ENCODE measurements at places on chromosomes 7 and 10. TPM values are rescaled to one million over a fixed set of nuclear protein-coding genes. Genes with fewer than 3 reads are reported as not detected.

DNA sequence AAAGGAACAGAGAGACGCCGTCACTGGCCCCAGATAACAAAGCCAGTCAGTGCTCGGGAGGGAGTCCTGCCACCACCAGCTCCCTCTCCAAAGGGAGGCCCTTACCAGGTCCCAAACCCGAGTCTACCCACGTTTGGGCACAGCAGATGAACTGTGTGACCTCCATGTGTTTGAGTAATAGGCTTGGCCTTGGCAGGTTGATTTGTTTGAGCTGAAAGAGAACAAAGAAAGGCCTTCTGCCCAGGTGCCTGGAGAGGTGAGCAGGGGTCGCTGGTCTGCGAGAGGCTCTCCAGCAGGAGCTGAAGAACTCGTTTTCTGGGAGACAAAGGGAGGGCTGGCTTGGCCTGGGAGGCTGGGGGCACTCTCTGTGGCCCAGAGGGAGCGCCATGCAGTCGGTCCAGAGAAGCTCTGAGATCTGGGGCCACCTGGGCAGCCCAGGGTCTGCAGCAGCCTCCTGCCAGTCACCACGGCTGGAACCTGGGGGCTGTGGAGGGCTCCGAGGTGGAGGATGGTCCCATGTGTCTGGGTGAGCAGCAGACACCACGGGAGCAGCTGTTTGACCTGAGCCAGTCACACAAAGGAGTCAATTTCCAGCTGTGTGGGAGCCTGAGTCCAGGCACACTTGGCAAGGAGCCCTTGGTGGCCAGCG is 99.7 kb downstream of the PAXIP1 start:
- no peak for DNase-seq

GRCh38 chr10:24449321-24449740 is 240.4 kb downstream of the KIAA1217 start:
- no peak for DNase-seq

- DNase-seq = no peak
These were observed 128.2 kb downstream of the TAX1BP1 start for GRCh38 chr7:27868131-27868550.

- DNase-seq = no peak
These were observed 102.7 kb downstream of the EVX1 start for GRCh38 chr7:27345164-27345887.

- peak; percentile 95 for DNase-seq
These were observed 1.8 kb downstream of the C10orf95 start for GRCh38 chr10:102449321-102450123.

- no peak for DNase-seq
These were observed 60.4 kb downstream of the PTN start for GRCh38 chr7:137283153-137283552.

DNA sequence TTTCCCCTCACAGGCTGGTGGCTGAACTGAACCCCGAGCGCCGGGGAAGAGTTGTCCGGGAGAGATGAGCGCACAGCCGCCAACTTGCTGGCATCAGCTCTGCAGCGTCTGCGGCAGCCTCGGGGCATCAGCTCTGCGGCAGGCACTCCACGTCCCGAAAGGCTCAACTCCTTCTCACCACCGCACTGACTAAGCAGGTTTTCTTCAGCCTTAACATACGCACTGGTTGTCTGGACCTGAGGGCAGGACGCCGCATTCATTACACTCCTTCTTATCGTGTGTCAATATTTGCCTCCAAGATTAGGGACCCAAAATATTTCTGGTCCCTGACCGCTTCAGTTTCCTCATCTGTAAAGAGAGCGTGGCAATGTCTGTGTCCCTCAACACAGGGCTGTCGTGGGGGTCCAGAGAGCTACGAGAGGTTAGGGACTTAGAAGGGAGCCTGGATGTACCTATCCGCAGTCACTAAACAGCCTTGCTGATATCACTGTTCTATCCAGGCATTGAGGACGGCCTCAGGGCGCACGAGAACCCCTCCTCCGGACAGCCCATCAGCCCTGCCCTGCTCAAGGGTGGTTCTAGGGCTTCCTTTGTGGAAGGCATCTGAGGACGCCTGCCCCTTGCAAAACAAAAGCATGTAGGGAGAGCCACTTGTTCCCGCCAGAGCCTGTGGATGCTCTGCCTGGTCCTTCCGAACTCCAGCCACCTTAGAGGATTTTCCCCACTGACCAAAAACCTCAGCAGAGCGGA is 42.8 kb upstream of the FIGNL1 start:
- DNase-seq = no peak

- no peak for DNase-seq
These were observed 22.7 kb downstream of the TACR2 start for GRCh38 chr10:69394020-69394419.

DNA sequence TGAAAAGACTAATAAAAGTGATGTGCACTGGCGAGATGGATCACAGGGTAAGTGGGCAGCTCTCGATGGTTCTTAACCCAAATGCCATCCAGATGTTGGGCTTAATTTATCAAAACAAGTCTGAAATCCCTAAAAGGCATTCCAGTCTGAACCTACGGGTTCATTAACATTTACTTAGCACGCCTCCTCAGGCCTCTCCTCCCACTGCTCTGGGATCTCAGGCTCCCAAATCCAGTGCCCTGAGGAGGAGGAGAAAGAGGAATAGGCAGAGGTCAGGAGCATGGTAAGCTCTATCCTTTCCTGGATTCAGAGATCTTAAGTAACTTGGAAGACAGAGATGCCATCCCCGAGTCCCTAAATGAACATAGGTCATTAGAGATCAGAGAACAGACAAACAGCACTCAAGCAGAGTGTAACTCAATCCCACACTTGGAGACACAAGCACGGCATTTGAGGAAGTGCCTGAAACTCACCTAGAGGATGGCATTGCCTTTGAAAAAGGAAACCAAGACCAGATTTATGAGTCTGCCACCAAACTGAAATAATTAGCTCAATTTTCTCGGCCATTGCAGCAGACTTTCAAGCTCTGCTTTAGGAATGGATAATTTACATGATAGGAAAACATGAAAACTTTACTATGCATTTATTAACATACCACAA is 140.9 kb downstream of the CXCL12 start:
- no peak for DNase-seq

- DNase-seq = no peak
These were observed 48.4 kb upstream of the FAM20C start for GRCh38 chr7:143811-144453.

DNA sequence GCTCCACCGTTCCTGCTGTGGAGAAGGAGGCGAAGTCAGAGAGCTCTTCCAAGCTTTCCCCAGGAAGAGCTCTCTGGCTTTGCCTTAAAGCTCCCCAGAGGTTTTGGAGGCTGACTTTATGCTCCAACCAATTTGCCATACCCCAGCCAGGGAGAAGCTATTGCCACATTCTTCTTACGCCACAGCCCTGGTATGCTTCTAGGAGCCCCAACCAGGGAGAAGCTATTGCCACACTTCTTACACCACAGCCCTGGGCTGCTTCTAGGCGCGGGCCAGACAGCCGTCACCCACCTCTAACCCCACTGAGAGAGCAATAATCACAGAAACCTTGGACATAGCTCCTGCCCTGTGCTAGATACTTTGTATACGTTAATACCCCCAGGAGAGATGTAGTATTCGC is 951 bp downstream of the ELOVL3 start:
- DNase-seq = no peak

DNA sequence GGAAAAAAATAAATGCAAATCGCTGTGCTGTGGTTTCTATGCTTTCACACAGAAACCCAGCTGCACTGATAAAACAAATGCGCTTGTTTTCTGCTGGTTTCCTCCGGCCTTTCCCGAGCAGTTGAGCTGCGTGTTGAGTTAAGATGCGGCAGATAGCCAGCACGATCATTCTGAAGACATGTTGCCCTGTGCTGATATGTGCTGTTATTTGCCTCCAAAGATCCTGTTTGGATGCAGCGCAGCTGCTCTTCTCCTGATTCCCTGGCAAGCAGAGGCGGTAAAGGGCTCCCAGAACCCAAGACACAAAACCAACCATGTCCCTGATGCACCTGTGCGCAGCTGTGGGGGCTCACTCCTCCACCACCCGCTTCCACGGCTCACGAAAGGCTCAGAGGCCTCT is 225.4 kb downstream of the PAXIP1 start:
- no peak for DNase-seq

- DNase-seq = no peak
These were observed 34.0 kb downstream of the IMMP2L start for GRCh38 chr7:111528331-111528730.

DNA sequence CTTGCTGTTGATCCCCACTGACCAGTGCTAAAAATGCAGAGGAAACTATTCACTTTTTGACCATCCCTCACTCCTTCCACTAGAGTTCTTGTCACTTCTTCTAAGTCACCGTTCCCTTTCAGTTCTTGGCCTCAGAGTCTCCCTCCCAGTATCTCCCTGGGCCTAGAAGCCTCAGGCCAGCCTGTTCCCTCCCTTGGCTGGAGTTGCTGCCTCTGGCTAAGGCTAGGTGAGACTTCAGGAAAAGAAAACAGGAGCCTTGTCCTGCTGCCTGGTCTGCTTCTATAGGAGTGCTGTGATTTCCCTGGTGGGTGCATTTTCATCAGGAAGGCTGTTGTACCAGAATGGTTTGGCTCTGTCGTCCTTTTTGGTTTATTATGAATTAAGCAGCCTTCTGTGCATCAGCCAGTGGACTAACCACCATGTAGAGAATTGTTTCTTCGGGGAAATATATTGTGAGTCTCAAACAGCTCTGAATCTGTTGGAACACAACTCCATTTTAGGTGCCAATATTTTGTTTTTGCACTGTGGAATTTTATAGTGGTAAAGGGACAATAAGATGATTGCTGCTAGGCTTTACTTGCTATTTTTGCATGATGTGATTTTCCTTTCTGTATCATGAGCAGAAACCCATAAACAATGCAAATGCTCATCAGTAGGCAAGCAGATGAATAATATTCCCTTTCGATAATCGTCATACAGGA is 233.4 kb upstream of the FZD1 start:
- no peak for DNase-seq

DNA sequence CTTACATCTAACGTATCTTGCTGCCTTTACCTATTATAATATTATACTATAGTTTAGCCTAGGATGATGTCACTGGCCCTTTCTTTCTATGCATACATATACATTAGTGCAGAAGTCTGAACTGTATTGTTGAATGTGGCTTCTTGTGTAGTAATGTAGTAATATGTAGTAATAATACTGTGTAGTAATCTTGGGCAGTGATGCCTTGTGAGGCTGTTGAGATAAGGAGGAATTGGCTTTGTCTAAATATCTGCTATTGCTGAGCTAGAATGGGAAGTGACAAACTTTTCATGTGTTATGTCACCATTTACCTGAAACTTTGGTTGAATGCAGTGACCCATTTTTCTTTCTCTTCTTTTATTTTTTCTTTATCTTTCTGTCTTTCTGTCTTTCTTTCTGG is 11.0 kb downstream of the GLCCI1 start:
- no peak for DNase-seq

DNA sequence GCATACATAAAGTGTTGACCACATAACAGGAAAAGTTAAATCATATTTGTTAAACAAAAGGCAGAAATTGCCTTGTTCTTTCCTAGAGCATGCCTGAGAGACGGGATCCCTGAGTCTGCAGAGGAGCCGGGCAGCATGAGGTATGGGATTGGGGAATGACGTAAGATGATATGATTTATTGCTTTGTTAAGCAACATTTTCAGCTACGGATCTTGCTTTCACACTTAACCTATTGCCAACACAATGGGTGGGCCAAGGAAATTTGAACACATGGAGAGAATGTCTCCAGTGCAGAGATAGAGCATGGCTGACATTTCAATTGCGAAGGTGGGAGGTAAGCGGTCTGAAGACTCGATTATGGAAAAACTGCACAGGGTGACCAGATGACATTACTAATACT is 76.7 kb downstream of the EMX2 start:
- DNase-seq = peak; percentile 19

DNA sequence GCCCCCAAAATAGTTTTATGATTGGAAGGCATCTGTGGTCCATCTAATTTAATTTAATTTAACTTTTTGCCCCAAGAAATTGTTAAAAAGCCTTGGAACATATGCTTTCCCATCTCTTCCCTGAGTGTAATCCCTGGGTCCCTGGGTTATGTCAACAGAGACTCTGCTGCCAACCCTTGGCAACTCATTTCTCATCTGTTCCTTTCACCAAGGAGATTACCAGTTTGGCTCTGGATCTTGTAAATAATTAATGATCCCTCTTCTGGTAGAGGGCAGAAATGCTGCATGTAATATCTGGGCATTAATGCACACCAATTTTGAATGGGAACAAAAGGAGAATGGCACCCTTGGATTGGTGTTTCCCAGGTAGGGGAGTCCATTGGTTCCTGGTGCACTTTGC is 514.2 kb downstream of the CCSER2 start:
- no peak for DNase-seq

DNA sequence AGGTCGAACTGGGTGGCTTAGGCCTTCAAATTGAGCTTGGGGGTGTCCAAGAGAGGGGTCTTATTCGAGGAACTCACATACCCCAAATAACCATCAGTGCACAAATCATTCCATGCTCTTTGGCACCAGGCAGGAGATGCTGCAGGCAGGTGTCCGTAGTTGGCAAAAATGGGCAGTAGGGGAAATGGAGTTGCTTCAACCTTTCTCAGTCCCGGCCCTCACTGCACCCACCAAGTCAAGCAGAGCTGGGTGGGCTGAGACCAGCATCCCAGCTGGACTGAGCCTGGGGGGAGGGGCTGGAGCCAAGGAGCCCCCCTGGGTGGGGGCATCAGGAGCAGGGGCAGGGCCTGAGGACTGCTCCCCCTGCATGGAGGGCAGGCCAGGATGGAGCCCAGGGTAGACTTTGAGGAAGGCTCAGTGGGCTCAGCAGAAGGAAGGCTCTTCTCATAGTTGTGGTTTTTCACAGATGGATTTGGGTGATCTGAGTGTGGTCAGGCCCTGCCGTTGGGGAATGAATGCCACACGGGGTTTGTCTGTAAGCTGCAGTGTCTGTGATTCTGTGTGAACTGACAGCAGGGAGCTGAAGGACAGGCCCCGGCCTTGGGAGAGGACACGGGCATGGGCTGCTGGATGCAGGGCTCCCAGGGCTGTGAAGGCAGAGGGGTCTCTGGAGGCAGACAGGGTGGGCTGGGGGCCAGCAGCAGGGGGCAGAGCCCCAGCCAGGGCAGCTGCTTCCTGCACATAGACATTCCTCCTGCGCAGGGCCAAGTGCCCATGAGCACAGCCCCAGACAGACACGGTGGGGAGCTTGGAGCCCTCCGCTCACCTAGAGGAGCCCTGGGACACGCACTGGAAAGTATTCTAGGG is 144.5 kb downstream of the ADCY1 start:
- DNase-seq = no peak

The NAT16 gene
- total RNA-seq = not detected

The AGR2 gene
- total RNA-seq = not detected

The LRRTM3 gene
- total RNA-seq = not detected

The HOXA6 gene
- total RNA-seq = not detected

The TRIM24 gene
- total RNA-seq = 17.7 TPM

The TMEM236 gene
- 0.12 TPM for total RNA-seq

The MYH16 gene
- not detected for total RNA-seq

The RAPGEF5 gene
- total RNA-seq = 0.66 TPM
